ENCODE measurements at places on chromosomes 6 and 20. TPM values are rescaled to one million over a fixed set of nuclear protein-coding genes. Genes with fewer than 3 reads are reported as not detected.

Gene LZTS3
- 13.9 TPM for total RNA-seq

Gene SNPH
- total RNA-seq = 21.6 TPM

Gene COL9A3
- total RNA-seq = 10.2 TPM

Gene NFYA
- total RNA-seq = 34.6 TPM

Gene C6orf163
- total RNA-seq = 4.9 TPM

Gene C4A
- 10.6 TPM for total RNA-seq

Gene SLC22A23
- 22.8 TPM for total RNA-seq

DNA sequence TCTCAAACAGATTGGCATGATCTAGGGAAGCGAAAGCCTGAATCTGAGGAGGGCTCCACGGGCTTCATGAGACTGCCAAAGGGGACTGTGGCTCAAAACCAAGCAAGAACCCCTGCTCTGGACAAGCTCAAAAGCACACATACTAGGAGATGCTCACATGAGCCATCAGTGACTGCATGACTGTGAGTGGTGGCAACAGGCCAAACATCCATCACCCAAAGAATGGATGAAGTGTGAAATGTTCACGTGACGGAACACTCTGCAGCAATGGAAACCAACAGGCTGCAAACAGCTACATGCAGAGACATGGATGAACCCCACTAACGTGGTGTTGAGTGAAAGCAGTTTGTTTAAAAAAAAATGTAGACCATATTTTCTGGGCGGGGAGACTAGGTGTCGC, 136.3 kb downstream of the PREX1 start:
- no peak for DNase-seq

GRCh38 chr6:16749516-16750485, 11.5 kb downstream of the ATXN1 start:
- DNase-seq = no peak

DNA sequence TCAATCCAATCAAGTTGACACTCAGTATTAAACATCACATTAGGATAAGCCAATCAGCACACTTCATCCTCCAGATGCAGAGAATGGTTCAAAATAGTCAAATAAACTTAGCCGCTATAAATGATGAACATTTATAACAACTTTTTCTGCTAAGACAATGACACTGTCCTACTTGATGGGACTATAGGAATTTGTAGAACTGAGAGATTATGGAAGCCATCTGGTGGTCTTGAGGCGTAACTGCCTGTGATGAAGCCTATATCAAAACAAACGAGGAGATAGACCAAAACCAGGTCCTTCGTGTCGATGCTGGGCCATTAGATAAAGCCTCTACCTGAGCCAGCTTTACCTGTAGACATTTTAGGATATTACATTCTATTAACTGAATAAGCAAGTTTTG, 631.1 kb downstream of the COL12A1 start:
- no peak for DNase-seq

DNA sequence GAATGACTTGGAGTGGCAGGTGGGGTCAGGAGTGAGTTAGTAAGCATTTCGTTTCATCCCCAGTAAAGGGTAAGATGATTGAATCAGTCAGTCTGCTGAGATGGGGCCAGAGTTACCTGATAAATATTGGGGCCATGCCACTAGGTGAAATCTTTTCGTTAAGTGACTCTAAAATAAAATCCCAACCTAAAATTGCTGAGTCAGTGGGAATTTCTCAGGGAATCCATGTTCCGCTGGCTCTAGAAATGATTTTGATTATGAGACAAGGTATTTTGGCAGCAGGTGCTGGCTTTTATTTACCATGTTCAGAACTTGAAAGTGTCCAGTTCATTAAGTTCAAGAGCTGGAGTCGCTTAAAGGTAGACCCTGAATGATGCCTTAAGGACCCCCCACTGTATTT, 125.4 kb downstream of the GMPR start:
- DNase-seq = no peak

GRCh38 chr20:49867453-49868215, 47.7 kb downstream of the SPATA2 start:
- DNase-seq = no peak

DNA sequence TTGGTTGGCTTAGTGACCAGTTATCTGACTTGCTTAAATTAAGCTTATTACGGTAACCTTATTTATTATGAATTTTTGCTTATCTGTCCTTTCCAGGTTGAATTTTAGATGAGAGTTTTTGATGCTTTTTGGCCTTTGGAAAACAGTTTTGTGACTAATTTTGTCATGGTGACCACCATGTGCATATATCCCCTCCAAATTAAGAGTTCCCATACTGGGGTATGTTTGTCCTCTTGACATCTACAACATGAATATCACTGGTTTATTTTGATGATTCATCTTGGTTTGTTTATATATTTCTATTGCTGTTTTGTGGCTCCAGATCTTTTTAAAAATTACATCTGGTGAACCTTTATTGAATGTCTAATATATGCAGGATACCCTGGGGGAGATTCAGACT, 61.4 kb downstream of the PHF20 start:
- DNase-seq = no peak

DNA sequence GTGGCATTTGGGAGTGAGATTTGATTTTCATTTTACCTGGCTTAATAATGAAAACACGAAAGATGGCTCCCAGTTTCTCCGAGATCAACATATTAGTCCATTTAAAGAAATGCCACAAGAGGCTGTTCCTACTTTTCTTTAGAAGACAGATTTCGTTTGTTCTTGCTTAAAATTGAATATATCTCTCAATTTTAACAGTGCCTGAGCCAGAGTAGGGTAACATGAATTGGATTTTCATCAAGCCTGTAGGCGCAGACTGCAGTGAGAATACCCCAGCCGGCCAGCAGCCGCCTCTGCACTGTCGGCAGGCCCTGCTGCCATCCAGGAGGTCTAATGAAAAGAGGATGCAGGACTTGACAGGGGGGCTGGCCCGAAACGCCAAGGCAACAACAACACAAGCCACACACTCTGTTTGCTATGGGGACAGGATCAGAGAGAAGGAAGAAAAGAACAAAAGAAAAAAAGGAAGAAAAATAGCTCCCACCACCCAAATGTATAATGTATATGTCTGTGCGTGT, 72.5 kb downstream of the PPP1R3G start:
- no peak for DNase-seq

DNA sequence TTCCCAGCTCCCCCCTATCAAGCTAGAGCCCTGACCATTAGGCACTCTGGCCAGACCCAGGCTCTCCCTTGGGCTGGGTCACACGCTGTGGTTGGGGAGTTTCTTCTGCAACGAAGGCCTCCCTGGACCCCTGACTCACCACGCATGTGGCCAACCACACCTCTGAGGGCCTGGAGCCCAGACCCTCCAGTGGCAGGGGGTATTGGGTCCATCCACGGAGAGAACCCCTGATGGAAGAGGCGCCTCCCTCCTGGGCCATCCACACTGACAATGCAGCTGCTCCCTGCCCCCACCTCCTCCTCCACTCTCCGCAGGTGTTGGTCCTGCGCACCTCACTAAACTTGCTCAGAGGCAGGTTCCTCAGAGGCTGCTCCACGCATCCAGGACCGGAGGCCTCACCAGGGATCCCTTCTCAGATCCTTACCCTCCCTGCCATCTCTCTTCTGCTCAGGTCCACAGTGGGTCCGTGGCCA, 125.4 kb downstream of the RNASET2 start:
- no peak for DNase-seq

- DNase-seq = peak; percentile 34
These were observed 111.2 kb upstream of the PTPN1 start for GRCh38 chr20:50398821-50399554.

GRCh38 chr20:25218492-25218891, 23.0 kb downstream of the ENTPD6 start:
- no peak for DNase-seq

DNA sequence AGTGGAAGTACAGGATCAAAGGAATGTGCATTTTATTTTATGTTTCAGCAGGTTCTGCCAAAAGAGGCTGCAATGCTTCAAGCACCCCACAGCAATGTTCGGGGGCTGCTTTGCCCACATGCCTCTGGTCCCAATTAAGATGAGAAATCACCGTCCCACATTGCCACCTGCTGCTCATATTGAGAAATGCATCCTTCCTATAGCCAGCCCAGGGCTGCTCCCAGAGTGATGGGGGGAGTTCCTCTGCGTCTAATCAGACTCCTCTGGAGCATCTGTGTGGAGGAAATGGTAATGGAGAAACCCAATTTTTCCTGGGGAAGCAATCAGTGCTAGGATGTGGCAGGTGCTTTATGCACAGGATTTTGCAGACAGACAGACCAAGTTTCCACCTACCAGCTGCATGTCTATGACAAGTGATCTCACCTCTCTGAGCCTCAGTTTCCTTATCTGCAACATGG, 33.7 kb downstream of the PTGIS start:
- peak; percentile 33 for DNase-seq

GRCh38 chr20:35111141-35111888, 18.7 kb upstream of the TRPC4AP start:
- DNase-seq = no peak

GRCh38 chr6:32132110-32132509, 2.0 kb upstream of the FKBPL start:
- no peak for DNase-seq

DNA sequence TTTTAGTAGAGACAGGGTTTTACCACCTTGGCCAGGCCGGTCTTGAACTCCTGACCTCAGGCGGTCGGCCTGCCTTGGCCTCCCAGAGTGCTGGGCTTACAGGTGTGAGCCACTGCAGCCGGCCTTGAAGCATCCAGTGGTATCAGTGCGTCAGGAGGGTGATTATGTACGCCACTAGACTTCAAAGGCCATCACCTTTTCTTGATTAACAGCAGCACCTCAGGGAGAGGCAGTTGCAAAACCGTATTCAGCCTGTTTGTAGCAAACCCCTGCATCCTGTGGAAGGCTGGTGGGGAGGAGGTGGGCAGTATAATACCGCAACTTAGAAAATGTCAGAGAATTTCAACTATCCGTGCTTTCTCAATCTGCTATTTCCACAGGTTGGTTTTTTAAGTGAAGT, 27.3 kb upstream of the SHLD1 start:
- DNase-seq = no peak

DNA sequence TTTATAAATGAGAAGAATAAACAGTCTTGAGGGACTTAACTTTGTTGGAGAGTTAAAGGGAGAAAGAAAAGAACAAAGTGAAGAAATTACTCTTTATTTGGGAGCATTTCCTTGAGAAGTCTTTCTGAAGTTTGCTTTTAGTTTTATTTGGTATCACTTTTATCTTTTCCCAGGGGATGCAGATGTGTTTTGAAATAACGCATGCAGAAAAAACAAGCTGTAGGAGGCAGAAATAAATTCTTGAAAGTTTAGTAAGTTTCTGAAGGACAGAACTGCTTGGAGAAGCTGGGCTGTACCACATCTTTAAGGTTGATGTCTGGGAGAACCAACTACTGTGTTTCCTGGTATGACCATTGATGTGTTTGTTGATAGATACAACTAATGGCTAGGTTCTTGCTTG, 75.0 kb downstream of the PLCB4 start:
- no peak for DNase-seq

DNA sequence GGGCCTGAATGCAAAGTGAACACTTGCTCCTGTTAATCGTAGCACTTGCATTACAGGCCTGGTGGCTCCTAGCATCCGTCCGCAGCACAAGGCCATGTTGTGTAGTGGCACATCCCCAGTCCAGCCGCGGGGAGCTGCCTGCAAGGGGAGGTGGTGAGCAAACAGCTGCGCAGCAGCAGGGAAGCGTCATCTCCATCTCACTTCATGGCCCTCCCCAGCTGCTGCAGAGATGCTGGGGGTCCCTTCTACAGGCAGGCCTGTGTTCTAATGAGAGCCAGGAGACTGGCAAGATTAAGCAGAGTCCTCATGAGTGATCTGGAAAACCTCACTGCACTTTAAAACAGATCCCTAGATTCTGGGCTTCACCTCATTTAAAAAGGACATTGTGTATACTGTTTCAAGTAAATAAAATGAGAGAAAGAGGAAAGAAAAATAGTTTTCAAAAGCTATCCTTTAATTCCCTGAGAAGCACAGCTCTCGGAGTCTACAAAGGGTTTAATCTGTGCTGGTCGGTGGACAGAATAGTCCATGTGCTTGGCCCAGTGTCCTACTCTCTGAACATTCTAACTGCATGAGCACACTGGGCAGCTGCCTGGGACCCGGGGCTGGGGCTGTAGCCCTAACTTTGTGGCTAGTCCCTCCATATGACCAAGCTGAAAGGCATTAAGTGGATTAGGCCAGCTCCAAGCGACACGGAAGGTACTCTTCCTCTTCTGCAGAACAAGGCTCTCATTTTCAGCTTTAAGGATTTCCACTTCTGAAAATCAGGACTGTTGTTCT, 125.8 kb downstream of the LY86 start:
- no peak for DNase-seq

DNA sequence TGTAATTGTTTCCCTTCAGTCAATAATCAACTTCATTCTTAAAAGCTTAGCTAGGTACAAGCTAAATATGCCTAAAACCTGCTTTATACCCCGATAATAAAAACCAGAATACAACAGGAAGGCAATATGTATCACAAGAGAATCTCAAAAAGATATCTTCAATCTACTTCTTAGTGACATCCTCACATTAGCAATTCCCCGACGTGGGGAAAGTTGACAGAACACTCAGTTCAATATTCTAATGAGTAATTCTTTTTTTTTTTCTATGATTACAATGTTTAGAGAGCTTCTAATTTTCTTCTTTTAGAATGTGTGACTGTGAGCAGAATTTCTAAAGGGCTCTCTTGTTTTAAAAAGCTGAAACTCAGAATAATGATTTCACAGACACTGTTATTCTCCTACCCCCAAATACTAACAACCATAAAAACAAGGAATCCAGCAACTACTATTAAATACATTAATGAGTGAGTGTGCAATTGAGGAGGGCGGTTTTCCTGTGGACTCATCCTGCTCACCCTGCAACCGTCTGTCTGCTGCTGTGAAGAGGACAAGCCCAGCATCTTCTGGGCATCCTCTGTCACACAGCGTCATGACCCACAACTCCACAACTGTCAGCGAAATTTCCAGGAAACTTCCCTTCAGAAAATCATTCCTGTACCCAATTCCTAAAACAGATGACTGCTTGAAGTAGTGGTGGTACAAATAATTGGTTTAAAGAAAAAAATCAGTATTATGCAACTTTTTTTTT, 68.1 kb downstream of the DTNBP1 start:
- DNase-seq = no peak

- DNase-seq = no peak
These were observed 16.1 kb downstream of the MYLK4 start for GRCh38 chr6:2734488-2735166.
